ENCODE measurements at places on chromosomes 1 and 21. TPM values are rescaled to one million over a fixed set of nuclear protein-coding genes. Genes with fewer than 3 reads are reported as not detected.

DNA sequence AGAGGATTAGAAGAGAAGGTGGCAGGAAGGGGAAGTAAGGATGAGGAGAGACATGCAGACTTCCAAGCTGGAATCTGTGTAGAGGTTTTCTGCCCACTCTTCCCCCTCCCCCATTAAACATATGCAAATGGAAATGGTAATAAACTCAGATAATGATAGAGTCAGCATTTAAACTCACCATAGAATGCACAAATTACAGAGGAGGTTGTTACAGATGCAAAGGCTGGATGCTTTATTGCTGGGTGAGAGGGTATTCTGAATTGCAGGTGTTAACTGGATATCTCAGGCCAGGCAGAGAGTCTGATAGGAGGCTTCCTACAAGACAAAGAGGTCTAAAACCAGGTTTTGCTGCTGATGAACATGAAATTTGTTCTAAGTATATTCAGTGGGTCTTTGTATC is 372.5 kb downstream of the SEC16B start:
- no peak overlapping the region for H3K4me3 ChIP-seq
- no peak for DNase-seq
- H3K36me3 ChIP-seq, result no peaks in the 10 kb centered on the region
- no peak overlapping the region for H3K27ac ChIP-seq
- no peaks in the 10 kb centered on the region for H3K4me1 ChIP-seq
- H3K27me3 ChIP-seq, result no peaks in the 10 kb centered on the region

GRCh38 chr1:44101328-44101727 is 17.3 kb upstream of the KLF17 start:
- peaks cover 6% of the 10 kb centered on the region for H3K36me3 ChIP-seq
- no peak for DNase-seq
- no peak overlapping the region for H3K27ac ChIP-seq
- H3K4me1 ChIP-seq, result no peaks in the 10 kb centered on the region
- no peaks in the 10 kb centered on the region for H3K27me3 ChIP-seq
- H3K4me3 ChIP-seq, result no peak overlapping the region

- H3K27ac ChIP-seq, result no peak overlapping the region
- no peaks in the 10 kb centered on the region for H3K27me3 ChIP-seq
- H3K4me1 ChIP-seq, result no peaks in the 10 kb centered on the region
- DNase-seq, result no peak
- peaks cover 49% of the 10 kb centered on the region for H3K36me3 ChIP-seq
- H3K4me3 ChIP-seq, result no peak overlapping the region
Observed at GRCh38 chr21:46199436-46200373, 15.4 kb upstream of the SPATC1L start.

- no peak for DNase-seq
- no peaks in the 10 kb centered on the region for H3K27me3 ChIP-seq
- H3K4me3 ChIP-seq, result no peak overlapping the region
- H3K36me3 ChIP-seq, result no peaks in the 10 kb centered on the region
- H3K27ac ChIP-seq, result no peak overlapping the region
Observed at GRCh38 chr1:235955777-235956176, 89.1 kb upstream of the LYST start.

DNA sequence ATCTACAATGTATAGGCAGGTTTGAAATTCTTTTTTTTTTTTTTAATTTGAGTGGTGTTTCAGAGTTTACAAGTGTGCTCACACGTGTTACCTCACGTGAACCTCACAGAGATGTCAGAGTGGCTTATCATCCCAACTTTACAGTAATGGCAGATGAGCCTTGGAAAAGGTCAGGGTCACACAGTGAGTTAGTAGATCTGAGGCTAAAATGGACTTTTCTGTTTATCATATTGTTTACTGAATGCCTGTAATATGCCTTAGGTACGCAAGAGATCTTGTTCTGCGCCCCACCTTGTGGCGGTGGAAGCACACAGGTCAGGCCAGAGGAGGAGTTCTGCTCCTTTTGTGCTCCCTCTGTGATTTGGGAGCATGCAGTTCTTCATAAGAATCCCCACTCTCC is 80.0 kb downstream of the DYRK1A start:
- no peak for DNase-seq
- peaks cover 14% of the 10 kb centered on the region for H3K4me1 ChIP-seq
- no peak overlapping the region for H3K4me3 ChIP-seq
- no peaks in the 10 kb centered on the region for H3K27me3 ChIP-seq
- H3K27ac ChIP-seq, result no peak overlapping the region

GRCh38 chr1:31380181-31380580 is 7.3 kb upstream of the FABP3 start:
- no peak overlapping the region for H3K27ac ChIP-seq
- no peaks in the 10 kb centered on the region for H3K27me3 ChIP-seq
- H3K4me1 ChIP-seq, result no peaks in the 10 kb centered on the region
- H3K36me3 ChIP-seq, result no peaks in the 10 kb centered on the region
- DNase-seq, result no peak

- no peak for DNase-seq
- H3K27ac ChIP-seq, result no peak overlapping the region
- no peaks in the 10 kb centered on the region for H3K4me1 ChIP-seq
- H3K4me3 ChIP-seq, result no peak overlapping the region
- H3K27me3 ChIP-seq, result no peaks in the 10 kb centered on the region
Observed at GRCh38 chr1:183842795-183843144, 37.9 kb downstream of the RGL1 start.

DNA sequence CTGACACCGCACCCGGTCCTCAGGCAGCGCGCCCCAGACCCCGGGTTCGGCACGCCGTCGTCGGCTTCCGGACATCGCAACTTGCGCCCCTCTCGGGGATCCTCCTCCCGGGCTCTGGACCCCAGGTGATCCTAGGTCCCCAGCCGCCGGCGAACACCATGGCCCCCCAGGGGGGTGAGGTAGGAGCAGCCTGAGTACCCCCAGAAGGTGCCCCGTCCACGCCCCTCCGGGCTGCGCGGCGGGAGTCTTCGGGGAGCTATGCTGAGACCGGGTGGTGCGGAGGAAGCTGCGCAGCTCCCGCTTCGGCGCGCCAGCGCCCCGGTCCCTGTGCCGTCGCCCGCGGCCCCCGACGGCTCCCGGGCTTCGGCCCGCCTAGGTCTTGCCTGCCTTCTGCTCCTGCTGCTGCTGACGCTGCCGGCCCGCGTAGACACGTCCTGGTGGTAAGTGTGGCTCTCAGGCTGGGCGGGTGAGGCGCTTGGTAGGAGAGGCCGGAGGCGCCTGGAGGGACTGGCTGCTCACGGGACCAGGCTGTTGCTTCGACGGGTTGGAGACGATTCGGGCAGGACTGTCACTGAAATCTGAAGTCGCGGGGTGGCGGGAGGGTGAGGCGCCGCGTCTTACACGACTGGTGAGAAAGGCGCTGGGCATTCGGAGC is 367 bp downstream of the WNT2B start:
- no peak overlapping the region for H3K27ac ChIP-seq
- peaks cover 44% of the 10 kb centered on the region for H3K27me3 ChIP-seq
- H3K4me1 ChIP-seq, result 0 out of 2 replicates have a peak, but pooled peaks cover 3% of the 10 kb centered on the region

GRCh38 chr1:53688381-53689102 is 50.4 kb downstream of the GLIS1 start:
- DNase-seq, result no peak
- no peaks in the 10 kb centered on the region for H3K27me3 ChIP-seq
- no peaks in the 10 kb centered on the region for H3K36me3 ChIP-seq
- peaks cover 4% of the 10 kb centered on the region for H3K4me1 ChIP-seq
- H3K4me3 ChIP-seq, result no peak overlapping the region

Gene HNRNPU
- 651 TPM for total RNA-seq

- H3K4me3 ChIP-seq, result no peak overlapping the region
- H3K27me3 ChIP-seq, result no peaks in the 10 kb centered on the region
- H3K36me3 ChIP-seq, result no peaks in the 10 kb centered on the region
- no peak overlapping the region for H3K27ac ChIP-seq
- no peak for DNase-seq
- no peaks in the 10 kb centered on the region for H3K4me1 ChIP-seq
Observed at GRCh38 chr1:100959502-100960060, 63.7 kb downstream of the SLC30A7 start.

DNA sequence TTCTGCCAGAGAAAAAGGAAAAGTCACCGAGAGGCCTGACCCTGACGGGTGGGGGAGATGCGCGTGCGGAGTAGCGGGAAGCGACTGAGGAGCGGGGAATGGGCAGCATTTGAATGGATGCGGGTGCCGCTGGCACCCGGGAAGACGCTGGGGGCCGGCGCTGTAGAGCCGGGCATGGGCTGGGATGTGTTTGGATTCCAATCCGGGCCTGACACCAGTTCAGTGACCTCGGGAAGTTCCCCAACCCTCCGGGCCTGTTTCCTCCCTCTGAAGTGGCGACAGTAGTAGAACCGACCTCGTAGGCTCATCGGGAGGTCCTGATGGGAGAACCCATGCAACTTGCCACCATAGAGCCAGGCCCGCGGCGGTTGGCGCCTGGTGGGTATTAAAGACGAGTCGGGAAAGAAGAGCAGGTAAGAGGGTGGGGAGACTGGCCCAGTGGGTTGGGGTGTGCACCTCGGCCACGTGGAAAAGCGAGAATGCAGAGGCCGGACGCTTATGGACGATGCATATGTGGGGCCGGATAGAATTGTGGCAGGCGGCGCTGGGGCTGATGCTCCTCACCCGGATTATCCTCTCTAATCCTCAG is 642 bp upstream of the SLC16A1 start:
- no peak for DNase-seq
- H3K4me1 ChIP-seq, result peaks cover 2% of the 10 kb centered on the region
- no peak overlapping the region for H3K27ac ChIP-seq
- no peaks in the 10 kb centered on the region for H3K27me3 ChIP-seq

Gene SLC9C2
- total RNA-seq, result not detected

- no peaks in the 10 kb centered on the region for H3K27me3 ChIP-seq
- no peak overlapping the region for H3K4me3 ChIP-seq
- peaks cover 2% of the 10 kb centered on the region for H3K4me1 ChIP-seq
- H3K36me3 ChIP-seq, result no peaks in the 10 kb centered on the region
- DNase-seq, result no peak
Observed at GRCh38 chr1:230611878-230612235, 30.4 kb upstream of the COG2 start.

Gene ANGPTL3
- total RNA-seq, result not detected

- no peaks in the 10 kb centered on the region for H3K4me1 ChIP-seq
- peaks cover 81% of the 10 kb centered on the region for H3K36me3 ChIP-seq
- no peak overlapping the region for H3K27ac ChIP-seq
- no peak overlapping the region for H3K4me3 ChIP-seq
Observed at GRCh38 chr21:9008636-9009035, 1512.7 kb upstream of the TPTE start.

Gene CNIH3
- total RNA-seq, result 4.2 TPM

DNA sequence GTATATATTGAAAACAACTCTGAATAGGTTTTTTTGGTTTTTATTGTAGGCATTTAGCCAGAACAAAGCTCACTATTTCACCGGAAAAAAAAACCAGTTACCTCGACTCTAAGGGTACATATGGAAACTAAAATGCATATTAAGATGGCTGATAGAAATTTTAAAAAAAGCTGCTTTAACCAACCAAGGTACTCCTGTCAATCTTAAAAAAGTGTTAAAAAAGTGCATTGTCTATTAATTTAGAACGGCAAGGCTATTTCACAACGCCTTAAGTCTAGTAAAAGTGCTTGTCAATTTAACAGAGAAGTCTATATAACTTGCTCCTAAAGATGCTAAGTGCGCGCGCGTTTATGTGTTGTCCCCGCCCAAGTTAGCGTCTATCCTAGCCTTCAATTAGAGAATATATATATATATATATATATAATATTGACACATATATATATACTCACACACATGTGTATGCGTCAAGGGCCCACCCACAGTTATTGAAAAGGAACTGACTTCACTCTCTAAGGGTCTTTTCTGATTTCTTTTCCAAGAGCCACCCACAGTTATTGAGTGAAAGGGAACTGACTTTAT is 934 bp downstream of the ASPM start:
- no peaks in the 10 kb centered on the region for H3K27me3 ChIP-seq
- no peaks in the 10 kb centered on the region for H3K4me1 ChIP-seq
- H3K36me3 ChIP-seq, result peaks cover 10% of the 10 kb centered on the region
- H3K27ac ChIP-seq, result no peak overlapping the region

Gene PLA2G2F
- total RNA-seq, result not detected

- no peak overlapping the region for H3K27ac ChIP-seq
- H3K27me3 ChIP-seq, result no peaks in the 10 kb centered on the region
- H3K4me1 ChIP-seq, result peaks cover 4% of the 10 kb centered on the region
Observed at GRCh38 chr1:63343922-63344321, 21.6 kb downstream of the FOXD3 start.

GRCh38 chr1:14596591-14596990 is 1.9 kb upstream of the KAZN start:
- no peak overlapping the region for H3K27ac ChIP-seq
- no peak overlapping the region for H3K4me3 ChIP-seq
- DNase-seq, result no peak
- H3K36me3 ChIP-seq, result no peaks in the 10 kb centered on the region
- peaks cover 16% of the 10 kb centered on the region for H3K27me3 ChIP-seq
- peaks cover 13% of the 10 kb centered on the region for H3K4me1 ChIP-seq

GRCh38 chr1:89286549-89287180 is 14.0 kb upstream of the GBP5 start:
- H3K4me1 ChIP-seq, result no peaks in the 10 kb centered on the region
- no peaks in the 10 kb centered on the region for H3K27me3 ChIP-seq
- no peak overlapping the region for H3K27ac ChIP-seq
- H3K36me3 ChIP-seq, result peaks cover 2% of the 10 kb centered on the region
- DNase-seq, result no peak
- no peak overlapping the region for H3K4me3 ChIP-seq

Data from H9 (cell line).